ENCODE measurements at places on chromosomes 12 and 14.

GRCh38 chr14:45877981-45878380, 625.0 kb upstream of the MIS18BP1 start:
- no peaks in the 10 kb centered on the region for H3K27me3 ChIP-seq
- no peaks in the 10 kb centered on the region for H3K36me3 ChIP-seq
- no peak for DNase-seq
- no peaks in the 10 kb centered on the region for H3K4me1 ChIP-seq
- no peak overlapping the region for H3K27ac ChIP-seq

DNA sequence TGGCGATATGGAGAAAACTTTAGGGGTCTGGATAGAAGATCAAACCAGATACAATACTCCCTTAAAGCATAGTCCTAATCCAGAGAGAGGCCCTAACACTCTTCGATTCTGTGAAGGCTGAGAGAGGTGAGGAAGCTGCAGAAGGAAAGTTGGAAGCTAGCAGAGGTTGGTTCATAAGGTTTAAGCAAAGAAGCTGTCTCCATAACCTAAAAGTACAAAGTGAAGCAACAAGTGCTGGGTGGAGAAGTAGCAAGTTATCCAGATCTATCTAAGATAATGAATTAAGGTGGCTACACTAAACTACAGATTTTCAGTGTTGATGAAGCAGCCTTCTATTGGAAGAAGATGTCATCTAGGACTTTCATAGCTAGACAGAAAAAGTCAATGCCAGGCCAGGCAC, 24.6 kb upstream of the MTERF2 start:
- no peaks in the 10 kb centered on the region for H3K4me1 ChIP-seq
- no peaks in the 10 kb centered on the region for H3K27me3 ChIP-seq
- no peak overlapping the region for H3K4me3 ChIP-seq
- DNase-seq = no peak

DNA sequence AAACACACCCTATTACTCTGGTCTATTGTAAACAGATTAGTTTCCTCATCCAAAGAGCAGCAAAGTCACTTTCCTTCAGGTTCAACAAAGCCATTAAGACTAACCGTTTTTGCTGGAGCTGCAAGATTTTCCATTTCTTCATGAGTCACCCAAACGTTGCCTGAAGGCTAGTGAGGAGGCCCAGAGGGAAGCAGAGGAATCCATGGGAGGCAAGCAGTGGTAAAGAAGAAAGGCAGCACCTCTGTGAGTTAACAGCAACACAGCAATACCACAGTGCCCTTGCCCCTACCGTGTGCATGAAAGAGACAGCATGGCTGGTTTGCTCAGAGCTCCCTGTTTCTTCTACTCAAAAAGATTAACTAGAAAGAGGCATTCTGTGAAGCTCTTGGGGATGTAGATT, 206.3 kb downstream of the ACSS3 start:
- no peaks in the 10 kb centered on the region for H3K4me1 ChIP-seq
- DNase-seq = no peak
- H3K27ac ChIP-seq = no peak overlapping the region
- no peak overlapping the region for H3K4me3 ChIP-seq

DNA sequence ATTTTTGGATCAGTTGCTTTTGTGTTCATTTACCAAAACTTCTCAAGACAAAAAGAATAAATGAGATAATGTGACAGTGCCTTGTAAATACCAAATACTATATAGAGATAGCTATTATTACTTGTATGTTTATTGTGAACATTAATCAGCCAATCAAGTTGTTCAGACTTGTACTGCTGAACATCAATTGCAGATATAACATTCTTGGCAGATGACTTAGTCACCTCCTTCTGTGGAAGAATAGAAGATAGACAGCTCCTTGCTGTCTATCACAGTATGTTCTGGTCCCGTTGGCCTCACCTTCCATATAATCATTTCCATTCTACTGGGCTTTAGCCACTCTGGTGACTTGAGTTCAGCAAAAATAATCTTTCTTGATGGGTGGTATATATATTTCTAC, 30.1 kb downstream of the PSEN1 start:
- no peak for DNase-seq
- H3K27ac ChIP-seq = no peak overlapping the region
- H3K4me3 ChIP-seq = no peak overlapping the region

DNA sequence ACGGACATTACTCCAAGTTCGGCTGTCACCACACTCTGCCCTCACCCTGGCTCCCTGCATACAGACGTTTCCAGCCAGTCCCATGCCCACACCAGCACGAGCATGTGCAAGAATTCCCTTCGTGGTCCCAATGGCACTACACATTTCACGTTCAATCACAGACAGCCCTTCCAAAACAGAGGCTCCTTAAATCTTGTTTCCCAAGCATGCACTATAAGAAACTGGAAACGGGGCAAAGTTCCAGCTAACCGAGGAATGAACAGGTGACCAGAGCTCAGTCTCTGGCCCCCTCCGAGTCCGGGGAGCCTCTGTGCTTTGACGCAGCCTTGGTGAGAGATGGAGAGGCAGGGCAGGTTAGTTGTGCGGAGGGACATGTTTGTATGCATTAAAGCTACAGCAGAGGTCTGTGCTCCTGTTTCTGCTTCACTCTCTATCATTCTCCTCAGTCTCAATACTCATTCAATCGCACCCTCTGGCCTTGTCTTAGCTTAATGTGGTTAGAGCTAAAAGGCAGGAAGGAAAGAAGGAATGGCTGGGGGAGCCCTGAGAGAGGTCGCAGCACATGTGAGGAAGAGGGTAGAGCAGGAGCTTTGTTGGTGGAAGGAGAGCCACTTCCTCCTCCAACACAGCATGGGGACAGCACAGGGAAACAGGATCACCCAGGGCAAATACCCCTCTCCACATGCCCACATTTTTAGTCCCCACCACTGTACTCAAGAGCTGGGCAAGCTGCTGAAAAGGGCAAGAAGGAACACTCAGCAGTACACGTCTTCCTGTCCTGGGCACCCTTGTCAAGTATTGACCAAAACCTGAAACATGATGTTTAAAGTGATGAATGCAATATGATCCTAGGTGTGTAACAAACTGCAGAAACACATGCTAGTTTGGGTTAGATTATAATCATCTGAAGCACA, 12.2 kb upstream of the SELPLG start:
- H3K36me3 ChIP-seq = peaks cover 22% of the 10 kb centered on the region
- DNase-seq = no peak
- peak overlapping the region; percentile 74 for H3K27ac ChIP-seq
- H3K4me3 ChIP-seq = peak overlapping the region; percentile 21

- no peak overlapping the region for H3K4me3 ChIP-seq
- peak; percentile 61 for DNase-seq
- peaks cover 2% of the 10 kb centered on the region for H3K27me3 ChIP-seq
- H3K36me3 ChIP-seq = no peaks in the 10 kb centered on the region
- H3K4me1 ChIP-seq = peaks cover 39% of the 10 kb centered on the region
These were observed 27.4 kb upstream of the DDHD1 start for GRCh38 chr14:53180272-53181221.

DNA sequence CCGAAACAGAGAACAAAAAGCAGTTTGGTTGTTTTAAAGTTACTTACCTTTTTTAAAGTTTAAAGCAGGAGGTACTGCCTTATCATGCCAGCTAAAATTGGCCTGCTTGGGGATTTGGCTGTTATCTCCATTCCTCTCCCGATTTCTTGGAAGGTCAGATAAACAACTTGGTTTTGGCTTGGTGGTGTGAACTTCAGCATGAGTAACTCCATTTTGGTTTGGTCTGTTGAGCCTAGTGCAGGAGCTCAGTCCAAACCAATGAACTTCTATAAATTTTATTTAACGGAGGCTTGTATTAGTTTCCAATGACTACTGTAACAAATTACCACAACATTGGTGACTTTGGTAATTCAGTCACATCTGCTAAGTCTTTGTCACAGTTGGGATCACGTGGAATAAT, 82.3 kb downstream of the PLEKHA5 start:
- H3K4me3 ChIP-seq = no peak overlapping the region
- no peaks in the 10 kb centered on the region for H3K36me3 ChIP-seq
- H3K27ac ChIP-seq = no peak overlapping the region
- H3K27me3 ChIP-seq = no peaks in the 10 kb centered on the region
- DNase-seq = no peak

GRCh38 chr14:59638885-59639284, 62.3 kb upstream of the CCDC175 start:
- no peak overlapping the region for H3K4me3 ChIP-seq
- DNase-seq = no peak
- peaks cover 9% of the 10 kb centered on the region for H3K27me3 ChIP-seq
- no peak overlapping the region for H3K27ac ChIP-seq
- H3K36me3 ChIP-seq = no peaks in the 10 kb centered on the region

DNA sequence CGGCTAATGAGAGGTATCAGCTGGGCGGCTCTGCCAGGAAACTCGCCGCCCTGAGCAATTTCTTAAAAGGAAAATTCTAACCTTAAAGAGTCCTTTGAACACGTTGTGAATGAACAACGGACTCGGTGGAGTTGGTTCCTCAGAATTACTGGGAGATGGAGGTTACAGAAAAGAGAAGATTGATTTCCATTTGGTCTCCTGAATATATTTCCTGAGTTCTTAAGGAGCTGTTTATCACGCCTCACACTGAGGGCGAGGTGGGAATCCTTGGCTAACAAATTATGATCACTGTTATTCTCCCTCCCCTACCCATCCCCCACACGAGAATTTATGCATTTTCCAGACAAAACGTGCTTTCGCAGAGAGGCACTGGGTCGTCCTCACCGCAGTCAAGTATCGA, 194.5 kb upstream of the C14orf180 start:
- H3K36me3 ChIP-seq = peaks cover 3% of the 10 kb centered on the region
- H3K27ac ChIP-seq = no peak overlapping the region
- H3K4me1 ChIP-seq = peaks cover 18% of the 10 kb centered on the region

DNA sequence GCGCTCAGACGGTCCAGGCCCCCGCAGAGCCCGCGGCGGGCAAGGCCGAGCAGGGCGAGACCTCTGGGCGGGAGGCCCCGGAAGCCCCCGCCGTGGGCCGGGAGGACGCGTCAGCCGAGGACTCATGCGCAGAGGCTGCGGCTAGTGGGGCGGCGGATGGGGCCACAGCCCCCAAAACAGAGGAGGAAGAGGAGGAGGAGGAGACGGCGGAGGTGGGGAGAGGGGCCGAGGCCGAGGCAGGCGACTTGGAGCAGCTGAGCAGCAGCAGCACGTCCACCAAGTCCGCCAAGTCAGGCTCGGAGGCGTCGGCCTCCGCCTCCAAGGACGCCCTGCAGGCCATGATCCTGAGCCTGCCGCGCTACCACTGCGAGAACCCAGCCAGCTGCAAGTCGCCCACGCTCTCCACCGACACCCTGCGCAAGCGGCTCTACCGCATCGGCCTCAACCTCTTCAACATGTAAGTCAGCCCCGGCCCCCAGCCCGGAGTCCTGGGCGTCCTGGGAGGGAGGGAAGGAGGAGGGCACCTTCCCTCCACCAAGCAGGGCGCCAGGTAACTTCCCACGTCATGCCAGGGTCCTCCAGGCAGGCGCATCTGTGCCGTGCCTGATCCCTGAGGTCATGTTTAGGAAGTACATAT, 72.4 kb downstream of the IQSEC3 start:
- H3K4me1 ChIP-seq = no peaks in the 10 kb centered on the region
- H3K4me3 ChIP-seq = no peak overlapping the region
- DNase-seq = peak; percentile 43
- no peak overlapping the region for H3K27ac ChIP-seq

DNA sequence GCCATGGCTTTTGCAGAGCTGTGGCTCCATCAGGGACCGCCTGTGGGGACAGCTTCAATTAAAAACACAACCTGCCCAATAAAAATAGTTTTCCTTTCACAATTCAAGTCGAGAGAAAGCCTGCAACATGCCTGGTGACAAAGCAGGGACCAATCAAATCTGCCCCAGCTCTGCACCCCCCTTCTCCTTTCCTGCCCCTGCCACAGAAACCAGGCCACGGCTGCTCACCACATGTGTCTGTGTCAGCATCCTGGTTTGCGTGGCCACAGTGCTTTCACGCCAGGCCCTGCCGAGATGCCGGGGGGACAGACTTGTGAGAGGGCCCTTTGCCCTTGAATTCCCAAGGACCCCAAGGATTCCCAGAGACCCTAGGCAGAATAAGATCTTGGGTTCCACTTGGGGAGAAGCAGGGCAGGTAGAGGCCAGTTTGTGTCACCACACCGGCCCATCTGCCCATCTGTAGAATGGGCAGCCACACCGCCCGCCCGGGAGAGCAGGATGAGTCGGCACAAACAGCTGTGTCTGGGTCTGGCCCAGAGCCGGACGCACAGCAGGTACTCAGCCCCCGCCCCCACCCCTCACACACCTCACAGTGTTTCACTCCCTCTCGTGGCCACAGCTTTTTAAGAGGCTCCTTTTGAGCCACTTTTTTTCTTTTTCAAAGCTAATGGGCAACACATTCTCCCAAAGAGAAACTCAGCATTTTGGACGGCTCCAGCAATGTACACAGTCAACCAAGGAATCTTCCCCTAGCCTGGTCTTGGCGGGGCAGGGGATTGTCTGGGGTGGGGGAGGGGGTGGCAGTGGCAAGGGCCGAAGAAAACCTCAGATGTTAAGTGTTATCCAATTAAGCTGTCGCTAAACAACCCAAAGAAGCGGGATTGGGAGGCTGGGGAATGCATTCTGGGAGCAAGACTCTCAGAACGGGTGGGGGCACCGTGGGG, 41.5 kb downstream of the BCL11B start:
- H3K27me3 ChIP-seq = no peaks in the 10 kb centered on the region
- peak overlapping the region; percentile 88 for H3K27ac ChIP-seq
- peak; percentile 91 for DNase-seq
- peak overlapping the region; percentile 67 for H3K4me3 ChIP-seq
- H3K36me3 ChIP-seq = peaks cover 60% of the 10 kb centered on the region

DNA sequence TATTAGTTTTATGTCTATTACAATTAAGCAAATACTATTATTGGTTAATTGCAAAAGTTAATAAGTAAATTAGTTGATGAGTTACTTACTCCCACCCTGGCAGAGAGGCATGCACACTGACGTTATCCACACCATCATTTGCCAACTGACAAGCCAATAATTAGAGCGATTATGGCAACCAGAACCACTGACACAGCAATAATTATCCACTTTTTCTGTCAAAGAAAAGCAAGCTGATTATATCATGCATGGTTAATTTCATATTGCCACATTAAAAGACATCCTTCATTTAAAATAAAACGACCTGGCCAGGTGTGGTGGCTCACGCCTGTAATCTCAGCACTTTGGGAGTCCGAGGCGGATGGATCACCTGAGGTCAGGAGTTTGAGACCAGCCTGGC, 43.1 kb downstream of the STX2 start:
- H3K36me3 ChIP-seq = peaks cover 37% of the 10 kb centered on the region
- no peak overlapping the region for H3K27ac ChIP-seq
- H3K4me3 ChIP-seq = no peak overlapping the region
- DNase-seq = no peak

DNA sequence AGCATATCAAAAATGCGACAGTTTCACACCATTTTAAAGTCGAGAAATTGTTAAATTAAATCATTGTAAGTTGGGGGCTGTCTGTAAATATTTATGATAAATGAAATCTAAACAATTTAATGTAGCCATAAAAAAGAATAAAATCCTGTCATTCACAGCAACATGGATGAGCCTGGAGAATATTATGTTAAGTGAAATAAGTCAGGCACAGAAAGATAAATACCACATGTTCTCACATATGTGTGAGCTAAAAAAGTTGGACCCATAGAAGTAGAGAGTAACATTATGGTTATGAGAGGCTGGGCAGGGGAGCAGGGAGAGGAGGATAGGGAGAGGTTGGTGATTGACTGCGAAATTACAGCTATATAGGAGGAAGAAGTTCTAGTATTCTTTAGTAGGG, 135.9 kb downstream of the GARIN6 start:
- no peak overlapping the region for H3K27ac ChIP-seq
- no peaks in the 10 kb centered on the region for H3K36me3 ChIP-seq
- no peak overlapping the region for H3K4me3 ChIP-seq
- DNase-seq = no peak
- no peaks in the 10 kb centered on the region for H3K27me3 ChIP-seq
- H3K4me1 ChIP-seq = no peaks in the 10 kb centered on the region

GRCh38 chr14:55450987-55451386, 10.6 kb upstream of the TBPL2 start:
- no peaks in the 10 kb centered on the region for H3K36me3 ChIP-seq
- no peaks in the 10 kb centered on the region for H3K27me3 ChIP-seq
- no peak overlapping the region for H3K27ac ChIP-seq
- DNase-seq = no peak
